ENCODE measurements at places on chromosomes 5 and 9.

- DNase-seq: no peak
Measured at GRCh38 chr5:127210042-127210441, 80.6 kb upstream of the MEGF10 start.

GRCh38 chr5:128490761-128491160, 47.3 kb downstream of the FBN2 start:
- no peak for DNase-seq

- DNase-seq: no peak
Measured at GRCh38 chr5:139445325-139446170, 6.2 kb upstream of the DNAJC18 start.

GRCh38 chr9:86978922-86979474, 31.7 kb upstream of the GAS1 start:
- no peak for DNase-seq

DNA sequence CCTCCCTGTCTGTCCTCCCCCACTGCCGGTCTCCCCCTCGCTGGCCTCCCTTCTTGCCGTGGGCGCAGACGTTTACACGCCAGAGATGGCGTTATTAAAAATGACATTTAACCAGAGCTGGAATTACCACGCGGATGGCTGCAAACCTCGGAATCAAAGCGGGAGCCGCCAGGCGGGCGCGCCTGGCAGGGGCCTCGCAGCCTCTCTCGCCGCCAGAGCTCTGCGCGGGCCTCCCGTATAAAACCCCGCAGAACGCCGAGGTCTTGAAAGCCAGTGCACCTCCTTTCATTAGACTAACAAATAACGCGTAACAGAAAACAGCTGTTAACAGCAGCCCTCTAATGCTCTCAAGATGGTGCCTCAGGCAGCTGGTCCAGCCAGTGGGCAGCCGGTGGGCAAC, 10.2 kb downstream of the PRRX2 start:
- DNase-seq: no peak

GRCh38 chr9:129823542-129823934, 398 bp downstream of the TOR1A start:
- DNase-seq: no peak
